Activated CD4-positive, alpha-beta T cell treated with anti-CD3 and anti-CD28 coated beads for 36 hours (primary cell): ENCODE measurements at places on chromosomes 3 and 15.

GRCh38 chr3:179819379-179819778 lies 166.5 kb downstream of the USP13 start:
- no peak for DNase-seq

DNA sequence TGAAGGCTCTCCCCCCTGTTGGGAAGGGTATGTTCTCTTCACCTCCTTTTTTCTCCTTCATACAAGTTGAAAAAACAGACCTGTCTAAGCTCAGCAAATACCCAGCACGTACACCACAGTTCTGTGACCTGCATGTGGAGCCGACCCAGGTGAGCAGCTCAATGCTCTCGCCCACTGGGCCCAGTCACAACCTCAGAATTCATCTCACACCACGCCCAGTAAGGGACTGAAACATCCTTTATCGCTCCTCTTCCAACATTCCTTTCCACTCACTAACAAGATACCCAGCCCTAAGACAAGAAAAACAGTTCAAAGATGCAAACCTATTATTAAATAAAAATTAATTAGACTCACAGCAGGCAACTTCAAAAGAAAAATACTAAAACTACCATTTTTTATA lies 68.9 kb downstream of the FOXP1 start:
- no peak for DNase-seq

DNA sequence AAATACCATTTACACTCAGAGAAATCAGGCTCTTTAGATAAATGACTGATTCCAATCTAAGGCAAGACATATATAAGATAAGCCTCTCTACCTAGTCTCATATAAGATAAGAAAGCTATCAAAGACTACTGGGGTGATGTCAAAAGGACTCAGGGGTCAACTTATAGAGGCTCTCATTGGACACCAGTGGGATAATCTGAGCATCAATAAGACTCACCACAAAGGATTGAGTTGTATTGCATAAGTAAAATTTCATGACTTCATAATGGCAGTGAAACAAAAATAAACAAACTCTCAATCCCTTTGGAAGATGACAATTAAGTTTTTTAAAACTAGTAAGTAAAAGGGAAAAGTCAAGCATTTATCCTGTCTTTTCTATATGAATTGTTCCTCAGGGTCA lies 317.8 kb downstream of the SHQ1 start:
- no peak for DNase-seq

- DNase-seq, result peak; percentile 53
Observed at GRCh38 chr3:72336821-72337479, 511.3 kb downstream of the SHQ1 start.

DNA sequence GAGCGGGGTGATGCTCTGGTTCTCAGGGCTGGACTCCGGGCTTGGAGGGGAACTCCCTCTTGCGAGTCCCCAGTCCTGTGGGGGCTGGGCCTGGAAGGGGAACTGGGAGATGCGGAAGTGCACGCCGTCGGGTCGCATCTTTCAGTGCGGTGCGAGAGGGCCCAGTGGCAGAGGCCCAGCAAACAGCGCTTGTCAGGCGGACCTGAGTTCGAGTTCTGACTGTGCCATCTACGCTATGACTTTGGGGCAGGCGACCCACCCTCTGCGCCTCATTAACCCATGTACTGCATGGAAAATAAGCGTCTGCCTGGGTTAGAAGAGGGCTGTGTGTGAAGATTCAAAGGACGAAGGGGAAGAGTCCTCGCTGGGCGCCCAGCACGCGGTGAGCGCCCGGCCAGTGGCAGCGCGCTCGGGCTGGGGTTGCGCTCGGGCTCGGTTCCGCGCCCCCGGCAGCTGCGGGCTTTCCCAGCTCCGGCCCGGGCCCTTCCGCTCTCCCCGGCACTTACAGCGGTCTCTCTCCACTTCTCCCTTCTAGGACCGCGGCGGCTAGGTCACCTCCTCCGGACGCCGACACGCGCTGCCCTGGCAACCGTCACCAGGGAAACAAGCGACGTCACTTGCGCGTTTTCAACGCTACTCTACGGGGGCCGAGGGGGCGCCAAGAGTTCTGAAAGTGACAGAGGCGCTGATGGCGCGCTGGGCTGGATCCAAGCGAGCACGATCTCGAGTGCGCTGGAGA lies at the start of gene CCDC13:
CCDC13 (minus strand) TSS at position 584 of the 739 bp plus-strand sequence. CDS start 14,908 bp downstream, outside the sequence.
- DNase-seq, result peak; percentile 96

- DNase-seq, result no peak
Observed at GRCh38 chr15:64158363-64159134, 4.3 kb downstream of the PPIB start.

DNA sequence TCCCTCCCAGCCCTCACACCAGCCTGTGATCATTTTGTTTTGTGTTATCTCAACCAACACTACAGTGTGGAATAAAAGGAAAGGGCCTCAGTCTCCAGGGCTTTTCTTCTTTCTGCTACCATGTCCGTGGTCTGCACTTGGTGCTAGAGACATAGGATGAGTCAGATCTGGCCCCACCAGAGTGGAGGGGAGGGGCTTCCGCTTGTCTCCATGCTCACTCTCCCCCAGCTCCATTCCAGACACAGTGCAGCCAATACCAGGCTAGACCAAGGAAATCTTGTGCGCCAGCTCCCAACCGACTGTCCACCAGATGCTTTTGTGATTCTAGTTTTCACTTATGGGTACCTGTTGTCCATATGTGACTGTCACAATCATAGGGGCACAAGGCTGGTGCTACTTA lies 51.9 kb upstream of the TMEM115 start:
- DNase-seq, result no peak

- DNase-seq, result no peak
Observed at GRCh38 chr3:5282703-5283102, 95.2 kb downstream of the EDEM1 start.

- no peak for DNase-seq
Observed at GRCh38 chr15:90178468-90179435, 22.4 kb upstream of the SEMA4B start.

- no peak for DNase-seq
Observed at GRCh38 chr3:132966374-132966773, 71.8 kb upstream of the TMEM108 start.

DNA sequence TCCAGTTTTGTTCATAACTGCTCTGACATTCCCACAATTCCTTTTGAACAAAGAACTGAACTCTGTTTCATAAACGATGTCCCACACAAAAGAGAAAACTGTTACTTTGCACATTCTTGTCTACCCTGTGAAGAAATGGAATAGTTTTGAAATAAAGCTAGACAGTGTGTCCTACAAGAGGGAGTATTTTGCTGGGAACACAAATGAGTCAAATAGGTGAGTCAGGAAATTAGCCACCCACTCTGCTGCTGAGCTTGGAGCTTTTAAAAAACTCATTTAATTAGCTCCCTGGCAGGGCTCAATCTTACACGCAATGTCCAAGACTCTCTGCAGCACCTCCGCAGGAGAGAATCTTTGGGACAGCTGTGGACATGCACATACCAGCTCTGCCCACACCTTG lies 193.4 kb downstream of the SLC9A9 start:
- no peak for DNase-seq

DNA sequence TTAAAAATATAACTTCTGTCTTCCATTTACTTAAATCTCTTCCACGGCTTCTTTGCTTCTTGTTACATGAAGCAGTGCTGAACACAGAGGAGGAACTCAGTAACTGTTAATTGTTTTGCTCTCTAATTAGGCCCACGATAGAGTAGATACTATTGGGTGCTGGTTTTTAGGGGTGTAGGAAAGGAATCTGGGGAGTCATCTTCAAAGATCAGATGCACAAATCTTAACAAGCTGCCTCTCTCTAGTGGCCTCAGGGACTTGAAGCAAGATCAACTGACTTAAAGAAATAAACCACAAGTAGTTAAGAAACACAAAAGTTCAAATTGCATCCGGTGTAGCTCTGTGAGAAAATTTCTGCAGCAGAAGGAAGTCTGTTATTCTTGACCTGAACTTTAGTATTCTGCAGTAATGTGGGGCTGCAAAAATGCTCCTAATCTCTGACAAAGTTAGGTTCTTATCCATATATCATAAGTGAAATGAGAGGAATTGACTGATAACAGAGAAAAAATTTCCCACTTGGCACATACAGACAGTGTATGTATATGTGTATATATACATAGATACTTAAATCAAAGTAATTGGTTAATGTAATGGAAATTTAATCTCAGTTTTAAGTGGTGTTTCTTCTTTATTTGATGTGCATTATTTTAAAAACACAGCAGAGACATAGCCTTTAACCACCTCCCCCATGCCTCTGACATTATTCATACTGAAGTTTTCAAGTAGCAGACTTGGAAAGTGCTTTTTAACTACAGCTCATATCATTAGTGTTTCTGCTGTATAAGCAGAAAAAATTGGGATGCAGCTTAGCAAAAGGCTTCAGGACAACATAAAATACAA lies 51.8 kb downstream of the CHST2 start:
- DNase-seq, result no peak

- DNase-seq, result no peak
Observed at GRCh38 chr15:80518522-80518921, 114.3 kb downstream of the ARNT2 start.

GRCh38 chr15:39078026-39078425 lies 502.9 kb upstream of the THBS1 start:
- no peak for DNase-seq

- DNase-seq, result no peak
Observed at GRCh38 chr3:72129501-72130094, 344.6 kb upstream of the PROK2 start.

- no peak for DNase-seq
Observed at GRCh38 chr3:54376939-54377578, 254.7 kb downstream of the CACNA2D3 start.

DNA sequence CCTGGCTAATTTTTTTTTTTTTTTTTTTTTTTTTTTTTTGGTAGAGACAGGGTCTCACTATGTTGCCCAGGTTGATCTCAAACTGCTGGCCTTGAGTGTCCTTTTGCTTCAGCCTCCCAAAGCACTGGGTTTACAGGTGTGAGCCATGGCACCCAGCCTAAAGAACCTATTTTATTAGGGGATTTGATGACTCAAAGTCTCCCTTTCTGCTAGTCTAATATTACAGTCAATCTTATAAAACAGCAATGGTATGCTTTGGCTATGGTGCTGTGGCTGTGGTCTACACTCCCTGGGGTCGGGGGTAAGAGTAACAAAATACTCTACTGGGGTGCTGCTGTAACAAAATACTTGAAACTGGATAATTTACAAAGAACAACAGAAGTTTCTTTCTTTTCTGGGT lies 44.8 kb downstream of the ZNF589 start:
- DNase-seq, result no peak

- DNase-seq, result no peak
Observed at GRCh38 chr15:97036301-97036700, 705.8 kb downstream of the NR2F2 start.

- no peak for DNase-seq
Observed at GRCh38 chr15:84953136-84953535, 28.5 kb upstream of the PDE8A start.

DNA sequence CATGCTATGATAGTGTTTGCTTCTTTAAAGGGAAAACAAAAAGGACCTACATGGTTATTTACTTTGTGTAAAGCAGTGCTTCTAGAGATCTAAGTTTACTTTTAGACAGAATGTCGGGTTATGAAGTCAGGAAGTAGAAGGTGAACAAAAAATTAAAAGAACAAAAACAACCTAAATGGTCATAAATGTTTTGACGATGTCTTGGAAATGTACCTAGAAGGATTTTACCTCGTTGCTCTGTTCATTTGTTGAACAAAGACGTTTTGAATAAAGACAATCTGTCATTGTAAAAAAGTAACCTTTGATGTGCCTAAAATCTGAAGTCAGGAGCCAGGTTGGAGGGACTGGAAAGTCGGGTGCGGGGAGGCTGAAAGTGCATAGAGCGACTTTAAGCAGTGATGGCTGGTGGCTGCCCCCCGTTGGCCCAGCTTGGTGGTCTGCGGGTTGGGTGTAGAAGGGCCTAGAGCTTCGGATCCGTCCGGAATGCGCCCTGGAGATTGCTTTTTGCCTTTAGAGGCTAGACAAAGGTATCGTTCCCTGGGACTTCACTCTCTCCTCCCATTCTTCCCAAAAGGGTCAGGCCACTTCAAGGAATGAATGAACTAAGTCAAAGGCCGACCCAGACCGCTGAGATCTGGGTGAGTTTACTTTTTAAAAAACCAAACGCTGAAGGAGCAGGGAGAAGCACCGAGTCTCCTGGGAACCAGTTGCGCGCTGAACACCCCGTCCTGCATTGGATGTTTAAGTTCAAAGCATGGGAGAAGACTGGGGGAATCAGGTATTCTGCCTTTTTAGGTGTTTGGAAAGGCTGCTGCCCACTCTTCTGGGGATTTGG lies 2.1 kb downstream of the SOX14 start:
- no peak for DNase-seq

DNA sequence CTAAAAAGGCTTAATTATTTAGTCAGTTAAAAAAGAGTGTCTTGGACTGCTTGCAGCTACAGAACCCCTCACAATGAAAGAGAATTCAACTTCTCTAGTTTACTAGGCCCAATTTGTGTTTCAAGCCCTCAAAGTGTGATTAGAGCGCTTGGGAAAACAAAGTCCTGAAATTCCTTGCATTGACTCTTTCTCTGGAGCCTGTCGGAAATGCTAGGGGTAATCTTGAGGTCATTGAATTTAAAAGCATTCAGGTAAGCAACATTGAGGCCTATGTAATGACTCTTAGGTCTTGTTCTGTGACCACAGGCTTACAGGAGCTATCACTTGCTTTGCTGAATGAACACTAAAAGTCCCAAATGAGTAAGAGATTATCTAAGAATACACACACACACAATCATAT lies 186.0 kb downstream of the NLGN1 start:
- no peak for DNase-seq

DNA sequence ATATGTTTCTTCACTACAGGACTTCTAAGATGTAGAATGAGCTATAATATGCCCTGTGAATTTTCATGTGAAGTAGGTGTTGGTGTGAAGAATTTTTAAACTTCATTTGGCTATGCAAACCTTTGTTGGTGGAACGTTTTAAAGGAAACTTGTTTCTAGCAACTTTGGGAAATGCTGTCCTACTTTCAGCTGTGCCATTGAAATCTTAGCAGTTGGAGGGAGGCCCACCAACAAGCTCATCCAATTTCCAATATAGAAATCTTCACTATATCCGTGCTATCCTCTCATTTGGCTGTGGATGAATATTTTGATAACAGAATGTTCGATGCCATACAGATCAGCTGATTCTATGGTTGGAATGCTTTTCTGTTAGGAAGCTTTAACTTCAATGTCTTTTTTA lies 51.3 kb downstream of the GRM7 start:
- DNase-seq, result no peak

- DNase-seq, result no peak
Observed at GRCh38 chr3:9028134-9028533, 64.9 kb upstream of the RAD18 start.

DNA sequence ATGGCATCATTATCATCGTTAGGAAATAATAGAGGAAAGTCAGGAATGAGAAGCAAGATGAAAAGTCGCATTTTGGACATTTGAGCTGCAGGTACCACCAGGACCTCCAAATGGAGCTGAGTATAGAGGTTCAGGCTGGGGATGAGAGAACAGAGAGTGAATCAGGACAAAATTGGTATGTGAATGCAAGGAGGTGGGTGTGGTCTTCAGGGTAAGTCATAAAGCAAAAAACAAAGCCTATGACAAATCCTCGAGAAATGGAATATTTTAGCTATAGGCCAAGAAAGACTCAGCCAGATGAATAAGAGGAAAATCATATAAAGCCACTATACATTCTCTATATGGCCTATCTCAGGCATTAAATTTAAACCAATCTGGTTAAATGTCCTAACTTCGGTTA lies 841.3 kb downstream of the ROBO1 start:
- DNase-seq, result no peak

- DNase-seq, result peak; percentile 25
Observed at GRCh38 chr3:49476563-49476962, 6.5 kb downstream of the DAG1 start.

GRCh38 chr3:196063971-196064370 lies 17.9 kb downstream of the TFRC start:
- DNase-seq, result no peak
